ENCODE measurements at places on chromosomes 5 and 9.

- DNase-seq: no peak
Measured at GRCh38 chr5:78076351-78076750, 218.1 kb downstream of the AP3B1 start.

- DNase-seq: peak; percentile 78
Measured at GRCh38 chr5:159163027-159163700, 46.2 kb downstream of the RNF145 start.

DNA sequence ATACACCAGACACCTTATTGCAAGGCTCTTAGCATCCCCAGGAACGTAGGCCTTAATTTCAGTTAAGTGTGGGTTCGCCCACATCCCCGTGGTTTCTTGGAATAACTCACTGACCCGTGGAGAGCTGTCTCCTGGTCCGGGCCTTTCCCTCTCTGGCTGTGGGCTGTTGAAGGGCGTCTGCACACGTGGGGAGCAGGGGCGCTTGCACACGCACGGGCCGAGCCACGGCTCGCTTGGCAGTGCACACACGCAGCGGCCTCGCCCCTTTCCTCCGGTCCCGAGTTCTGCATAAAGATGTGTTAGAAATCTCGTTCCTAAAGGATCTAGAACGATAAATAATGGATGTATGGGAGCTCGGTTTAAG is 141.9 kb downstream of the PBX3 start:
- no peak for DNase-seq

DNA sequence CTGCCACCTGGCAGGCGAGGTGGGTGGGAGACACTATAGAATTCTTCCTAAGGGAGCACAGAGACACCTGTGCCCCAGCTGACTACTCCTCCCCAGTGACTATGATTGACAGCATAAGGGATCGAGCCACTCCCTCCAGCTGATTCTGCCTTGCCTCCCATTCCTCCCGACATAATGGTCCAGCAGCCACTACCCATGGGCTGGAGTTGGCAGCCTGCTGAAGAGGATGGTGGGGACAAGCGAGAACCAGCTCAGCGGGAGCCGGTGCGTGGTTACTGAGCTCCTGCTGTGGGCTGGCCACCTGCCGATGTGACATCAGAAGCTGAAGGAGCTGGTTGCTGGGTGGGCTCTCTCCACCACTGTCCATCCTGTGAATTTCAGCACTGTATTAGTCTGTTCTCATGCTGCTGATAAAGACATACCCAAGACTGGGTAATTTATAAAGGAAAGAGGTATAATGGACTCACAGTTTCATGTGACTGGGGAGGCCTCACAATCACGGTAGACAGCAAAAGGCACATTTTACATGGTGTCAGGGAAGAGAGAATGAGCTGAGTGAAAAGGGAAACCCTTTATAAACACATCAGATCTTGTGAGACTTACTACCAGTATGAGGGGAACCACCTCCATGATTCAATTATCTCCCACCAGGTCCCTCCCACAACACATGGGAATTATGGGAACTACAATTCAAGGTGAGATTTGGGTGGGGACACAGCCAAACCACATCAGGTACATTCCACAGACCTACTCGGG is 12.1 kb upstream of the NCS1 start:
- no peak for DNase-seq

DNA sequence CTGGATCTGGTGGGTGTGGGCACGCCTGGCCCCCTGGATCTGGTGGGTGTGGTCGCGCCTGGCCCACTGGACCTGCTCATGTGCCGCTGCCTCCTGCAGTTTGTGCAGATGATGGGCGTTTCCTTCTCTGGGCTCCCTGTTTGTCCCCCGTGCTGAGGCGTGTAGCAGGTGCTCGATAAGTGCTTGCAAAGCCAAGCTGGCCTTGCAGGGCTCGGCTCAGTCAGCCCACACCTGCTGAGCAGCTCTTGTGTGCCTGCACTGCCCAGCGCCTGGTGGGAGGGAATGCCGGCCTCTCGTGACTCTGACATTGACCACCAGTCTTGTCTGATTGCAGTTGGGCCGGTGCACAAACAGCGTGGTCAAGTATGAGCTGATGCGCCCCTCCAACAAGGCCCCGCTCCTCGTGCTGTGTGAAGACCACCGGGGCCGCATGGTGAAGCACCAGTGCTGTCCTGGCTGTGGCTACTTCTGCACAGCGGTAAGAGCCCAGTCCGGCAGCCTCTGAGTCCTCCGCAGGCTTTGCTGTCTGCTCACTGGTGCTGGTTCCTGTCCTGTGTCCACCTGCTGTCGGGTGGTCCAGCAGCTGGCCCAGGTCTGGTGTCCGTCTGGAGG is 102.7 kb upstream of the CACNA1B start:
- DNase-seq: no peak

- no peak for DNase-seq
Measured at GRCh38 chr5:148827723-148828122, 1.3 kb downstream of the ADRB2 start.

DNA sequence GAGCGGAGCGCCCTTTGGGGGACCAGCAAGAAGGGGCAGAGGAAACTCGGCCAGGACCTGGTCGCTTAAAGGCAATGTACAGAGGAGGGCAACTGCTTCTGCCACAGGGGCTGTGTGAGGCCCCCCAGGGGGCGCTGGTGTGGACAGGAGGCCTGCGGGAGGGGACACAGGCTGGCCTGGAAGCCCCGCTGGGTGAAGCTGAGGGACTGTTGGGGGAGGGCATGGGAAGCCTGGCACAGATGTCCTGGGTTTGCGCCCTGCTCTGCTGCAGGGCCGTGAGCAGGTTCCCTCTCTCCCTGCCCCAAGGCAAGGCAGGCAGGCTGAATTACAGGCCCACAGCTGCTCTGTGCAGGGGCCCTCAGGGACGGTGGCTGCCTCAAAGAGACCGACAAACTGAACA is 5.4 kb downstream of the MED22 start:
- DNase-seq: no peak

DNA sequence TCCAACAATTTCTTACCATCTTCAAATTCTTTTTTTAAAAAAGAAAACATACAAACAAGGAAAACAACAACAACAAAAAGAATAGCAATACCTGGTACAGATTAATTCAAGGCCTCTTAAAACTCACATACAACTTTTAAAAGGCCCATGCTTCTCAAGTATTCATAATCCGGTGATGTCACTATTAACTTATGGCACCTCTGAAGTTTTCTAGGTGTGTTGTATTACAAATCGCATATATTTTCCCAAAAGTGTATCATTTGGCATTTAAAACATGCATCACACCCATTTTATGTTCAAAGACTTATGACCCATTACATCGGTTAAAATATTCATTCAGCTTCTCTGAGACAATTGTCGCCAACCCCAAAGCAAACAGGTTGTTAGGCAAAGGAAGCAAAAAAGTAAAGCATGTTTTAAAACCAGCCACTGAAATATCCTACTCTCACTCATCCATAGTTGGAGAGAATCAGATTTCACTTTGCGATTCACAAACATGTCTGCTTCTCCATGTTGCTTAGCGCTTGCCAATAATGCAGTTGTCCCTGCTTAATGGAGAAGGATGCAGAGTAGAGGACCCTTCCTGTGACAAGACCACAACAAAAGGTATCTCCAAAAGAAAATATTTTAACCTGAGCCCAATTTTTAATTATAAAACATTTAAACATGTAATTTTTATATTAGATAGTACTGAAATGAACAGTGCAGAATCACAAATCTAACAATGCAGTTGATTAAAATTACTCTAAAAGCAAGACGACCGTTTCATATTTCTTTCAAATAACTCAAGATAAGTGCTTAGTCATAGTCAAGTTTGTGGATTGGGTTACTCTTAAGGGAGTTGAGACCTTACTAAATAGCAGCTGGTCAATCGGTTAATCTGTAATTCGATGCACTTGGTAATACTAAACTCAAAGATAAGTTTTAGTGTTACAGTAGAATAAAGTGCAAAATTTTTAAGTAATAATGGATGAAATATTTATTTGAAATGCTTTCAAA is 1.6 kb downstream of the SKP1 start:
- peak; percentile 19 for DNase-seq

DNA sequence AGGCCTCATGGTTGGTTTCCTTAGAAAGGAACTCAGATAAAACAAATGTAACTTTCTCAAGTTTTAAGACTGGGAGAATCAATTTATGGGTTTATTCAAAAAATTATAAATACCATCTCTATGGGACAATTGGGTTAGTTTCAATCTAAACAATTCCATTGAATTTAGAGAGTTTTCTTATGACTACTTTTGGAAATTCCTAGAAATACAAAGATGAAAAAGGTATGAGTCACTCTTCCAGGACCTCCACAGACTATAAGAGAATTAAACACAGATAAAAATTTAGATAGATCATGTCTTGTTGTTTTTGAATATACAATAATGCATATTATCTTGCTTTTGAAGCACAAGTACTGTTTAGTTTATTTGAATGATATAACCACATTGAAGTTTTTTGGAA is 188.7 kb downstream of the CHSY3 start:
- no peak for DNase-seq

GRCh38 chr9:134778841-134779411 is 101.7 kb upstream of the FCN2 start:
- peak; percentile 29 for DNase-seq

DNA sequence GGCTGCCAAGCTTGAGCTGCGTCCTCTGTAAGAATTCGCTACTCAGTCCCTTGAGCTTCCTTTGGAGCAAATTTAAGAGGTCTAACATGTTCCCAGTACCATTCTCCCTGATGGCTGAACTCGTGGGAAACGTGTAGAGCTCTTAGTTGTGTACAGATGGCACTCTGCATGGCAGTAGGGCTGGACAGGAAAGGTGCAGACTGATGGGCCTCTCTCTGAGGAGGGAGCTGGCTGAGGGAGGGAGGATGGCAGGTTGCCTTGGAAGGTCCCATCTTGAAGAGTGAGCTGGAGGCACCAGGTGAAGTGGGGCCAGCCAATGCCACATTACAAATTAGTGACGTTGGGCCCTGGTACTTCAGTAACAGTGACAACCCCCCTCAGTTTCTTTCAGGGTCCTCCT is 495.3 kb downstream of the CCDC171 start:
- DNase-seq: no peak

- DNase-seq: no peak
Measured at GRCh38 chr5:156942064-156942463, 21.0 kb downstream of the TIMD4 start.

DNA sequence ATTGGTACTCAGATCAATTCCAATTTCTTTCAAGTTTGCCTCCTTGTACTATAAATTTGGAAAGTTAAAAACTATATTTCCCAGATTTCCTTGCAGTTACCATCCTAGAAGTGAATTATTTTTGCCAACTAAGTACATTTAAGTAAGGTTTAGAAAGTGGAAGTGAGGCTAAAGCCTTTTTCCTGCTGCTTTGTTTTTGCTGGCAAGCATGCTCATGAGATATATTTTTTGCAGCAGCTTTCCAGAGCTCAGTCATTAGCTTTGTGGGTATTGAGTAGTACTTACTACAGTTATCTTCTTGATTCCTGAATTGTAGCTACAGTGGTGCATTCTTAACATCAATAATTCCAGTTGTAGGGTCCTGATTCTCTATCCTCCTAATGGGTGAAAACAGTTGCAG is 3.5 kb upstream of the BTF3 start:
- DNase-seq: no peak

DNA sequence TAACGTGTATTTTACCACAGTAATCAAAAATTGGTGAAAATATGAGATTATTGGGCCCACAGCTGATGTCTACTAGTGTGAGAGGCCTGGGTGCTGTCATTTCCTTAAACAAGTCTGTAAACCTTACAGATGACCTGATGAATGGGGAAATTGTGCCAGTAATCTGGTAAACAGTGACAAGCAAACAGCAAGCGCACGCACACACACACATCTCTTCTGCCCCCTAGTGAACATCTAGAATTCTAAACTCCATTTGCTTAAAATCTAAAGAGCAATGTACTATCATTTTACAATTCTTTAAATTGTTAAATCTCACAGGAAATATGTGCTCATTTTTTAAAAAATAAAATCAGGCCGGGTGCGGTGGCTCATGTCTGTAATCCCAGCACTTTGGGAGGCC is 7.5 kb upstream of the RAPGEF1 start:
- DNase-seq: peak; percentile 51

GRCh38 chr9:85178474-85178873 is 508.9 kb downstream of the NTRK2 start:
- DNase-seq: no peak

DNA sequence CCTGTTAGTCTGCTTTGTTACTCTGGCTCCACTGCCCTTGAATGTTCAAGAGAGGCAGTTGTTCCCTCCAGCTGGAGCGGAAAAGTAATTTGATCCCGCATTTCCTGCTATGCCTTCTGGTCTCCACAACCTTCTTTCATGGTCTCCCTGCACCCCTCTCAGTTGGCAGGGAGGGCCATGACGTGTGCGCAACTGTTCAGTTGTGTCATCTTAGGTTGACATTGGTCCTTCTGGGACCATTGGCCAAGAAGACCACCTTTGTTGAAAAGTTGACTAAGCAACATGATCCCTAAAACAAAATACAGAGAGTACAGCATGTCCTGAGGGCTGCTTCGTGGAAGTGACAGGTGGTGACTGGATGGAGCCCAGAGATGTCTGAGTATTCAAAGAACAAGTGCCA is 192.5 kb upstream of the TUT7 start:
- no peak for DNase-seq

- DNase-seq: no peak
Measured at GRCh38 chr5:127506616-127507015, 10.8 kb upstream of the PRRC1 start.

GRCh38 chr9:84141741-84142370 is 161.3 kb downstream of the RMI1 start:
- no peak for DNase-seq

GRCh38 chr9:112061152-112061740 is 113.9 kb downstream of the SUSD1 start:
- peak; percentile 95 for DNase-seq

GRCh38 chr5:33855396-33855795 is 36.4 kb downstream of the ADAMTS12 start:
- DNase-seq: no peak

GRCh38 chr5:178376921-178377582 is 144.4 kb upstream of the PHYKPL start:
- no peak for DNase-seq

GRCh38 chr5:6840136-6840793 is 127.0 kb downstream of the TENT4A start:
- DNase-seq: no peak

DNA sequence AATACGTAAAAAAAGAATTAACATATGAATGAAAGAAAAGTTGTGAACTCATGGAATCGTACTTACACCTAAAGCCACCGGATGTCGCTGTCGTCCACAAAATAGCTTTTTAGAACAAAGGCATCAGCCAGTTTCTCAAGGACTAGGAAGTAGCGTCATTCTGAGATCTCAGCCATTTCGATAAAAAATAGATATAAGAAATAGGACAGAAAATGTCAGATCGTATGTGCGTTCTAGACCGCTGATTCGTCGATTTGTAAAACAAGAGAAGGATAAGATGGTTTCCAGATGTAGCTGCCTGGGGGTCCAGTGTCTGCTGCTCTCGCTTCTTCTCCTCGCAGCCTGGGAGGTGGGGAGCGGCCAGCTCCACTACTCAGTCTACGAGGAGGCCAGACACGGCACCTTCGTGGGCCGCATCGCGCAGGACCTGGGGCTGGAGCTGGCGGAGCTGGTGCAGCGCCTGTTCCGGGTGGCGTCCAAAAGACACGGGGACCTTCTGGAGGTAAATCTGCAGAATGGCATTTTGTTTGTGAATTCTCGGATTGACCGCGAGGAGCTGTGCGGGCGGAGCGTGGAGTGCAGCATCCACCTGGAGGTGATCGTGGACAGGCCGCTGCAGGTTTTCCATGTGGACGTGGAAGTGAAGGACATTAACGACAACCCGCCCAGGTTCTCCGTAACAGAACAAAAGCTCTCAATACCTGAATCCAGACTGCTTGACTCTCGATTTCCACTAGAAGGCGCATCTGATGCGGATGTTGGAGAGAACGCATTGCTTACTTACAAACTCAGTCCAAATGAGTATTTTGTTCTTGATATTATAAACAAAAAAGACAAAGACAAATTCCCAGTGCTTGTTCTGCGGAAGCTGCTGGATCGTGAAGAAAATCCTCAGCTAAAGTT is at the start of gene PCDHA10:
Gene PCDHA10, plus strand, starts transcription at position 126 of the 903 bp plus-strand sequence. Its CDS starts 152 bp downstream, at position 278.
- no peak for DNase-seq

Data from HFFc6 (cell line).